ENCODE measurements at places on chromosomes 3 and 15.

DNA sequence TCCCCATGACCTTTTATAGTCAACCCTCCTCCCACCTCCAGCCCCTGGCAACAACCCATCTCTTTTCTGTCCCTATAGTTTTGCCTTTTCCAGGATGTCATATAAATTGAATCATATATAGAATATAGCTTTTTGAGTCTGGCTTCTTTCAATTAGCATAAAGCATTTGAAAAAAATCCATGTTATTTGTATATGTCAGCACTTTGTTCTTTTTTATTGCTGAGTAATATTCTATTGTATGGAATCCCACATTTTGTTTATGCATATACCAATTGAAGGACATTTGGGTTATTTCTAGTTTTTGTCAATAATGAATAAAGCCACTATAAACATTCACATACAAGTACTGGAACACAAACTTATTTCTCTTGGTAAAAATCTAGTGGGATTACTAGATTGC, 58.0 kb upstream of the SSR3 start:
- no peak for DNase-seq

DNA sequence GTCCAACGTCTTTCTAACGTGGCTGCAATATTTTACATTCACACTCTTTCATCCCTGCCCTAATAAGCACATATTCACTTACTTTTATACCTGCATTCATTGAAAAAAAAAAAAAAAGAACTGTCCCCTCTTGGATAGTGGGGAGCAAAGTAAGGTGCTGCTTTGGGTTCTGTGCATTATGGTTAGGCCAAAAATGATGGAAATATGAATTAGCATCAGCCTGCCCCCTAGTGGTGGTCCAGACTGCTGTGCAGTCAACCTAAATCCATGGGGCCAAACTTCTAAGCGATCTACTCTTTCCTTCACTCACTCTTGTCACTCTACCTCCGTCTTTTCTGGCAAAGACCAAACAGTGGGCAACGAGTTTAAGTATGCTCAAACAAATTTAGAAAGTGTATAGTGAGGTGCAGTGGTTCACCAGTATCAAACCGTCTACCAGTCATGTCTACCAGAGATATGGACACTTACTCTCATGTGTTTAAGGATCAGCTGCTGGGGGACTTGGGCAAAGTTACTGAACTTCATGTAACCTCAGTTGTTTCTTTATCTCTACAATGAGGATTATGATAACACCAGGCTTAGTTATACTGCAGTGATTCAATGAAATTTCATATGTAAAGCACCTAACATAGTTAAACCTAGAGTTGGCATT, 61.5 kb upstream of the GRM7 start:
- no peak for DNase-seq

- peak; percentile 19 for DNase-seq
Measured at GRCh38 chr15:63708126-63708772, 111.1 kb downstream of the FBXL22 start.

DNA sequence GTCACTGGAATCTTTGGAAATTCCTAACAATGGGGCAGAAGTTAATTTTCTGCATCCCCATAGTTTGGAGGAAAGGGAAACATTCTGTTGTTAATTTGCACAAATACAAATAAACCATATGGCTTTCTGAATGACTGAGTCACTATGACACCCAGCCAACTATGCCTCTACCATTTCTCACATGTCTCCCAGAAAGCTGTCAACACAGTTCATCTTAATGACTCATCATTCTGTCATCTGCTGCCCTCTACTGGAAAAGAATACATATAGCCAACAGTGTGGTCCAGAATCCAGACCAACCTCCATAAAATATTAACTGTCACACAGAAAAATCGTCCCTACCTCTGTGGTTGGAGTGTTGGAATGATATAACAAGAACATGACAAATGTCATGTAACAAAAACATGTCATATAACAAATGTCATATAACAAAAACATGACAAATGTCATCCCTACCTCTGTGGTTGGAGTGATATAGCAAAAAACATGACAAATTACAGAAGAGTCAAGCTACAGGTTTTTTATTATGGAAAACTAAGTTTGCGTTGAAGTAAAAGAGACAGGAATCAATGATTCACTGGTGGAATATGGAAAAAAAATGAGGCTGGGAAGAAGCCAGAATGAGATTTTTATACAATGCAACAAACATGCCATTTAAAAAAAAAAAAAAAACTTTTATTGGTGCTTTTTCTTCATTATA, 47.7 kb upstream of the GYG1 start:
- peak; percentile 30 for DNase-seq

GRCh38 chr3:37190667-37191066, 16.3 kb upstream of the LRRFIP2 start:
- no peak for DNase-seq

- no peak for DNase-seq
Measured at GRCh38 chr15:42133886-42134502, 22.4 kb downstream of the PLA2G4F start.

DNA sequence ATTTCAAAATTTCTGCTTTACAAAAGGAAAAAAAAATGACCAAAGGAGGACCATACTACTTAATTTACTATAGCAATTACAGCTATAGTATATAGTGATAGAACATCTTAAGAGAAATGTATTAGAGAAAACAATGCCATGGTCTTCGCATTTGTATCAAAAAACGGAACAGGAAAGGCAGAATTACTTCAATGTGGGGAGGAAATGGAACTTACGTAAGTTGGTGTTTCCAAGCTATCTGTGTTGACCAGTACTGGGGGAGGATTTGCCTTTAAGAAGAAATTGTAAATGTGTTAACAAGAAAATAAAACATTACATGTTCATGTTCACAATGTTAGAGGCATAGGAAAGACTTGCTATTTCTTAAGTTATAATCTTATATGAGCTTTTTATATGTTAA, 119.9 kb upstream of the MELTF start:
- peak; percentile 74 for DNase-seq

- no peak for DNase-seq
Measured at GRCh38 chr3:4581920-4582611, 88.9 kb downstream of the ITPR1 start.

DNA sequence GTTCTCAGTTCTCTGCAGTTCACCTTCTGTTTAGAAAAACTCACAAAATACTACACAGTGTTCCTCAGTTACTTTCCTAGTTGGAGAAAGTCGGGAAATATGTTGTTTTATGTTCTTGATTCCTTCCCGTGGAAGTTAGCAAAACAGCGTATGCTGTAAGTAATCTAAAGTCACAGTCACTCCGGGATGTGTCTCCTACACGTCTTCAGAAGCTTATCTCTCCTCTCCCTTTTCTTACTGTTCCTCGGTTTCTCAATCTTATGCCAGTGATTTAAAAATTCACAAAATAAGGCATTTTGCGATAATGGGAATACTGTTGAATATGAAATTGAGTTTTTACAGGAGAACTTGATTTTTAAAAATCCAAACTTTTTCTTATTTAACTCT, 1.7 kb downstream of the HEG1 start:
- DNase-seq, result no peak

GRCh38 chr15:68666120-68666811, 87.5 kb downstream of the CORO2B start:
- DNase-seq, result peak; percentile 17

GRCh38 chr3:15287565-15288330, 44.6 kb downstream of the SH3BP5 start:
- no peak for DNase-seq

DNA sequence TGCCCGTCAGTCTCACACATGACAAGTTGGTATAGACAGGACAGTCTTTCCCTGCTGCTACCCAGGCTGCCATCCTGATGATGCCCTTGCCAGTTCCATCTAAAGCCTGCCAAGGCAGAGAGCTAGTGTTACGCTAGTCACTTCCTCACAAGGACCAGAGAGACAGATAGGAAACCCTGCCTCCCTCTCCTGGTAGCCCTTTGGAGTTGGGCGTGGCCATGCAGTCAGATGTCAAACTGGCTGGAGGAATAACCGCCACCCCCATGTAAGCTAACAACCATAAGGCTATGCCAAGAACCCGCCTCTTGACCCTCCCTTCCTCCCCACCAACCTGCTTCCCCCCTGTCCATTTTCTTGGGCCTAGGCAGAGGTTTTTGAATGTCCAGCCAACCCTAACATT, 2.8 kb downstream of the TMEM115 start:
- no peak for DNase-seq

- DNase-seq, result no peak
Measured at GRCh38 chr3:65828706-65829105, 210.0 kb downstream of the MAGI1 start.

- DNase-seq, result no peak
Measured at GRCh38 chr15:83200589-83200988, 7.0 kb downstream of the HDGFL3 start.

DNA sequence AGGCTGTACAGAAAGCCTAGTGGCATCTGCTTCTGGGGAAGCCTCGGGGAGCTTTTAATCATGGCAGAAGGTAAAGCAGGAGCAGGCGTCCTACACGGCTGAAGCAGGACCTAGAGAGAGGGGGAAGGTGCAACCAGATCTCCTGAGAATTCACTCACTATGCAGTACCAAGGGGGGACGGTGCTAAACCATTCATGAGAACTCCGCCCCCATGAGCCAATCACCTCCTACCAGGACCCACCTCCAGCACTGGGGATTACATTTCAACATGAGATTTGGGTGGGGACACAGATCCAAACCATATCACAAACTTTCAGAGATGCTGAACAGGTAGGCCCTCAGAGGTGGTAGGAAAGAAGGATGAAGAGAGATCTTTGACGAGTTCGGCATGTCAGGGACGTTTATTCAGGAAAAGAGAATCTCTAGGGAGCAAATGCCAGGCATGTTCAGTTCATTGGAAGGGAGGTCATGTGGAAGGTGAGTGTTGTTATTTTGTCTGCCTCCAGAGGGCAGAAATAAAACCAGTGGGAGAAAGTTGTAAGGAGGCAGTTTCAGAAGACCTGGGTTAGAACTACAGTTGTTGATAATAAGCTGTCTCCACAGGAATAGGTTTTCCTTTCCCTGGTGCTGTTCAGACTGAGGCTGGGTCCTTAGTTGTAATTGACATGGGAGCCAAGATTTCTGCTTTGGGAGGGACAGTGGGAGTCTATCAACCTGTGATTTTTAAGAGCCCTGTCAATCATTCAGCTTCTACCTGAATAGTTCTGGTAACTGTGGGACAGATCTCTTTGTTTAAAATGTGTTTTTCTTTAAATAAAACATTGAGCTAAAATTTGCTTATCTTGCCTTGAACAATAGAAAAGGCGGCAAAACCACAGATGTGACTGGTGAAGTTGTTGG, 4.3 kb upstream of the FNDC3B start:
- DNase-seq, result peak; percentile 26

GRCh38 chr3:64207289-64208080, 17.8 kb downstream of the PRICKLE2 start:
- no peak for DNase-seq

DNA sequence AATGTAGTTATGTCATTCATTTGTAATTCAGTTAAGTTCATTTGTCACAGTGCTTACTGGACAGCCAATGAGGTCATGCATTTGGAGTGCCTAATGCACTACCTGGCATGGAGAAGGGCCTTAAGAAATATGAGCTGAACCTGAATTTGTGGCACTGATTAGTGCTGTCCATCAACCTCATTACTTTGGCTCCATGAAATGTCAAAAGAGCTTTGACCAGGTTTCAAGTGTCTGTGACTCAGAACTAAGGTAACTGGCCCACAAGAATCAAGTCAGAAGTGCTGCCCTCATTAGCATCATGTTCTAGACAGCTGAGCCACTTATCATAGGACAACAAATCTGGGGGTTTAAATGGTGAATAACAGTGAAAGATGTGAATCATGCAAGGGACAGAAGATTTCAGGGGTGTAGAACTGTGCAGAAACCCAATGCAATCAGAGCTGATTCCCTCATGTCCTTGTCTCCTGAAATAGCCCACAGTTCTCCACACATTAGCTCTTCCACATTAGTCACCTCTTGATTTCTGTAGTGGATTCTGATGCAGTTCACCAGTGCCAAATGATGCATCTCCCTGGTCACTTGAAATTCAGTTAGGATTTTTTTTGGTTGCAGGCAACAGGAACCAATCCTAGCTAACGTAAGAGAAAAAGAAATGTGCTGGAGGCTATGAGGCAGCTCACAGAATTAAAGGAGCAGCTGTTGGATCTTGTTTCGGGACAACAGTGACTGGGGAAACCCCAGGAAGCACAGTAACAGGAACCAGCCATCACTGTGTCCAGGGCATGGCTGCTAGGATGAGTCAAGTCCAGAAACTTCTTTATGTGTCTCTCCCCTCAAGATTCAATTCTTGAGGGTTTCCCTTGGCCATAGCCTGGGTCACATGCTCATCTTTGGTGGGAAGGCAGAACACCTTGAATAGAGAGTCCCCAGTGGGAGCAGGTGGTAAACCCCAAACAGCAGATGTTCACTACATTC, 38.7 kb downstream of the CHST2 start:
- no peak for DNase-seq

DNA sequence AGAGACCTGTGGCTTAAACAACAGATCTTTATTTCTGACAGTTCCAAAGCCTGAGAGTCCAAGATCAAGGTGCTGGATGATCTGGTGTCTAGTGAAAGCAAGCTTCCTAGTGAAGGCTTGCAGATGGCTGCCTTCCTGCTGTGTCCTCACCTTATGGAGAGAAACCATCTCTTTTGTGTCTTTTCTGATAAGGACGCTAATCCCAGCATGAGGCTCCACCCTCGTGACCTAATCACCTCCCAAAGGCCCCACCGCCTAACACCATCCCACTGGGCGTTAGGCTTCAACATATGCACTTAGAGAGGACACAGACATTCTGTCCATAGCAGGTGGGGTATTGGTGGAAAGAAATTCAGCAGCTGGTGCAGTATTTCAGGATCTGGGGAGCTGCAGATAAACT, 19.8 kb upstream of the LYSMD4 start:
- DNase-seq, result no peak

DNA sequence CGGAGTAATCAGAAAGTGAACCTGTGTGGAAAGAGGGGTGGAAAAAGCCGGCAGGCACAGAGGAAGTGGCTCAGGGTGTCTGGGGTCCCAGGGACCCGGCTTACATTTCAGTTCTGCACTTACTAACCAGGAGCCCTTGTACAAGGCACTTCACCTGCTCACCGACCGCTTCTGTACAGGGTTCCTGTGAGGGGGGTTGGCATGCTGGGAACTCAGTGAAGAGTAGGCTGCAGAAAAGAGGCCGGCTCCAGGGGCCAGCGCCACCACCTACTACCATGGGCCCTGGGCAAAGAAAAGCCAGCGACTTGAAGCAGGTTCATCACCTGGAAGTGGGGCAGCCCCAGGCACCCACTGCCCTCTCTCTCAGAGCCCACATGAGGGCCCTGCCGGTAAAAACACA, 6.2 kb downstream of the STIMATE start:
- no peak for DNase-seq

- no peak for DNase-seq
Measured at GRCh38 chr15:100301910-100302431, 39.8 kb downstream of the ADAMTS17 start.

GRCh38 chr3:135503760-135504686, 461.5 kb upstream of the PPP2R3A start:
- no peak for DNase-seq

DNA sequence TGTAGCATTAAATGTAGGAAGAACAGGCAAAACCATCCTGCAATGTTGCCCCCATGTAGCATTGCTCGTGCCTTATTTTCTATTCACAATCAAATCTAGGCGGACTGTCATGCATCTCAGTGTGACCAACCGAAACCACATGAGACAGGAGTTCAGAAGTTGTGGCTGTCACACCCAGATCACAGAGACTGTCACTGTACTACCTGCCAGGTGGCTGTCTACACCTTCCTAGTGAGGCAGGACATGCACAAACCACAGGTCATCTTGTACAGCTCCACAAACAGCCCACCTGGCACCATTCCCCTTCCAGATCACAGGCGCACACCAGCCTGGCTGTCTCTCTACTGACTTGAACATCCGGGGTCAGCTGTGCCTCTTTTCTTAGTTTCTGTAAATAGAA, 392.8 kb downstream of the OCA2 start:
- no peak for DNase-seq

GRCh38 chr3:193589129-193589528, 3.9 kb upstream of the OPA1 start:
- DNase-seq, result no peak

GRCh38 chr3:100748220-100748619, 38.9 kb downstream of the TFG start:
- DNase-seq, result no peak

Data from GF-D8 (cell line).